ENCODE measurements at places on chromosomes 12 and 14.

- DNase-seq, result no peak
- H3K36me3 ChIP-seq, result peaks cover 9% of the 10 kb centered on the region
- peaks cover 46% of the 10 kb centered on the region for H3K4me1 ChIP-seq
- no peaks in the 10 kb centered on the region for H3K27me3 ChIP-seq
- H3K27ac ChIP-seq, result peak overlapping the region; percentile 100
These were observed 1.0 kb upstream of the KDM2B start for GRCh38 chr12:121581686-121582429.

GRCh38 chr14:89327771-89328212 lies 89.2 kb downstream of the FOXN3 start:
- no peak overlapping the region for H3K4me3 ChIP-seq
- peaks cover 42% of the 10 kb centered on the region for H3K36me3 ChIP-seq
- H3K4me1 ChIP-seq, result peaks cover 24% of the 10 kb centered on the region
- DNase-seq, result no peak
- no peaks in the 10 kb centered on the region for H3K27me3 ChIP-seq

- H3K4me3 ChIP-seq, result no peak overlapping the region
- H3K27me3 ChIP-seq, result peaks cover 14% of the 10 kb centered on the region
- no peaks in the 10 kb centered on the region for H3K4me1 ChIP-seq
- no peaks in the 10 kb centered on the region for H3K36me3 ChIP-seq
These were observed 262.6 kb upstream of the SFSWAP start for GRCh38 chr12:131448254-131448795.

DNA sequence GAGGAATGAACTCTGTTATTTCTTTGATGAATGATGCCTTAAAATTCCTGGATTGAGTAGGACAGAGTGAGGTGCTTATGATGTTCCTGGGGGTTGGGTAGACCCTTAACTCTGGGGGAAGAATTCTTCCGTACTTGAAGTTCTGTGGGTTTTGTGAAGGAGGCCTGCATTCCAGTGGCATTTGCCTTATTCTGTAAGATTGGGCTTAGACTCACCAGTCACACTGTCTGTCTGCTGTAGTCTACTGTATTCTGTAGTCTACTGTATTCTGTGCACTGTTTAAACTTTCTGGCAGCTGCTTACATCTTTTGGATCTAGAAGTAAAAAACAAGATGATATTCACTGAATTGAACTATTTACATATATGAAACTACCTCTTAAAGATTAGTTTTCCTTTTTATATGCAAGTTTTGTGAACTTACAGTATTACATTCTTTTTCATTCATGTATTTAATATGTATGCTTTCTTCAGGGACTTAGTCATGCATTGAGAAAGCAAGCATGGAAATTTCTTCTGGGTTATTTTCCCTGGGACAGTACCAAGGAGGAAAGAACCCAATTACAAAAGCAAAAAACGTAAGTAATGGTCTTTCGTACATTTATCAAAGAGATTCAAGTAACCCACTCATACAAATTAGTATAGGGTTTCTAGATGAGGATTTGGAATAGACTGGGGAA lies 42.3 kb upstream of the TPH2 start:
- no peak overlapping the region for H3K4me3 ChIP-seq
- H3K4me1 ChIP-seq, result no peaks in the 10 kb centered on the region
- no peak for DNase-seq
- peaks cover 41% of the 10 kb centered on the region for H3K36me3 ChIP-seq
- no peaks in the 10 kb centered on the region for H3K27me3 ChIP-seq

DNA sequence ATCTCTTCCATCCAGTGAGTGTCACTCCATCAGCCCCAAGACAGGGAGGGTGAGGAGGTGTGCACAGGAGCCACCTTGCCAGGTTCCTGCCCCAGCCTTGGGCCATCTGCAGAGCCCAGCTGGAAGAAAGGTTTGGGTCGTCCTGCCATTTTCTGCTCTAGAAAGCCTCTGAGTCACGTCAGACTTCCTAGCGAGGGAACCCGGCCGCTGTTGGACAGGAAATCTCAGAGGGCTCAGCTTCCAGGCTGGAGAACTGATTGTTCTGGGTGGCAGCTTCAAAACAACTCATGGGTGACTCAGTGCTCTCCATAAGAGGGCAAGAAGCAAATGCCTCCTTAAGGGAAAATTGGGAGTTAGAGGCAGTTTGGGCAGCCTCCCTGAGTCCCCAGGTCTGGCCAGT lies 16.6 kb downstream of the HIP1R start:
- DNase-seq, result no peak
- no peak overlapping the region for H3K27ac ChIP-seq
- no peaks in the 10 kb centered on the region for H3K27me3 ChIP-seq
- H3K4me3 ChIP-seq, result no peak overlapping the region
- H3K36me3 ChIP-seq, result no peaks in the 10 kb centered on the region

DNA sequence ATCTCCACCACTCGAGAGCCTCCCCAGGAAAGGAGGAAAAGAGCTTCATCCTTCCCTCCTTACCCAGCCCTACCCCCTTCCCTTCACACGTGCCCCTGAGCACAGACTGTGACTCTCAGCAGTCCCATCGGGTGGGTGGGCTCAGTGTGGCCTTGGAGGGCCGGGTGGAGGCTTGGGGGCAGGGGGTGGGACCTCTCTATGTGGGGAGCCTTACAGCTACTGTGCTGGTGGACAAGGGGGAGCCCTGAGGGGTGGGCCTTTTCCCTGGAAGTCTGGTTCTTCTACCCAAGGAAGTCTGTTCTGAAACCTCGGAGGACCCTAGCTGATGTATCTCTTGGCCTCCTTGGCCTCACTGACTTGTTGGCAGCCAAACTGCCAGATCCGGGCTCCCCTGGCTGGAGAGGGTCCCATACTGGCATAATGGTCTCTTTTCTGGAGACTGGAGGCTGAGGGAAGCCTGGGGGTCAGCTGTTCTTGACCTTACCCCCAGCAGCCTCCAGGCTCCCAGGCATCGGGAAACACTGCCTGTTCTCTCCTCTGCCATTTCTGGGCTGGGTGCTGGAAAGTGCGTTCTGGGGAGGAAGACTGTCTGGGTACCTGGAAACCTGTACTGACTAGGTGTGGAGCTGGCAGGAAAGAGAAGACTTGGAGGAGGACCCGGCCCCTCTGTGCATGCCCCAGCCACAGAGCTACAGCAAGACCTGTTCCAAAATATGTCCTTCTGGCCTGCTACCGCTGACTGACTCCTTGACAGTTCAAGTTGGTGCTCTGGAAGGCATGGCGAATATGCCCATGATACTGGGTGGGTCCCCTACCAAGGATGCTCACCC lies 7.6 kb downstream of the VASH1 start:
- peaks cover 15% of the 10 kb centered on the region for H3K27me3 ChIP-seq
- H3K27ac ChIP-seq, result peak overlapping the region; percentile 82
- peaks cover 30% of the 10 kb centered on the region for H3K4me1 ChIP-seq

- no peak for DNase-seq
- H3K4me1 ChIP-seq, result peaks cover 18% of the 10 kb centered on the region
- H3K27ac ChIP-seq, result no peak overlapping the region
- no peaks in the 10 kb centered on the region for H3K36me3 ChIP-seq
These were observed 87.2 kb upstream of the PTPRB start for GRCh38 chr12:70724444-70724843.

DNA sequence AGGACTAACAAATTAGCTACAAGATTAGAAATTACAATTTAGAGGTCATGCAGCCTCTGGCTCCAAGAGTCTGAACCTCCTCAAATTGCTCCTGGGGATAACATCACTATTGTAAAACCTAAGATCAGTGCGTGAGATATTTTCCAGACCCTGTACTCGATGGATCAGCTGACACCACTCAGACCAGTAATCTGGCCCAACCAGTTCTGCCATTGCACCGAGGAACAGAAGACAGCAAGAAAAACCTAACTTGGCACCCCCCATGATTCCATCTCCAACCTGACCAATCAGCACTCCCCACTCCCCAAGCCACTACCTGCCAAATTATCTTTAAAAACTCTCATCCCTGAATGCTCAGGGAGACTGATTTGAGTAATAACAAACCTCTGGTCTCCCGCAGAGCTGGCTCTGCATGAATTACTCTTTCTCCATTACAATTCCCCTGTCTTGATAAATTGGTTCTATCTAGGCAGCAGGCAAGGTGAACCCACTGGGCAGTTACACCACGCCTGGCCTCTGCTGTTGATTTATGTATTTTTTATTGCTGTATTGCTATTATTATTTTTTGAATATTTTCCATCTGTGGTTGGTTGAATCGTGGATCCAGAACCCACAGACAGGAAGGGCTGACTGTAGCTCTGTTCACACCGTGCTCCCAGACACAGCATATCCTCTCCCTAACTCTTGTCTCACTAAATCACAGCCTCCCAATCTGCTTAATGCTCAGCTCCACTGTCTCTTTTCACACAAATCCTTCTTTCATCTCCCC lies 9.2 kb downstream of the HEBP1 start:
- no peak overlapping the region for H3K27ac ChIP-seq
- no peak for DNase-seq
- H3K4me1 ChIP-seq, result peaks cover 13% of the 10 kb centered on the region

- peaks cover 39% of the 10 kb centered on the region for H3K36me3 ChIP-seq
- H3K27me3 ChIP-seq, result no peaks in the 10 kb centered on the region
- DNase-seq, result no peak
- H3K4me1 ChIP-seq, result peaks cover 24% of the 10 kb centered on the region
These were observed 13.9 kb downstream of the ZDHHC17 start for GRCh38 chr12:76777765-76778216.

DNA sequence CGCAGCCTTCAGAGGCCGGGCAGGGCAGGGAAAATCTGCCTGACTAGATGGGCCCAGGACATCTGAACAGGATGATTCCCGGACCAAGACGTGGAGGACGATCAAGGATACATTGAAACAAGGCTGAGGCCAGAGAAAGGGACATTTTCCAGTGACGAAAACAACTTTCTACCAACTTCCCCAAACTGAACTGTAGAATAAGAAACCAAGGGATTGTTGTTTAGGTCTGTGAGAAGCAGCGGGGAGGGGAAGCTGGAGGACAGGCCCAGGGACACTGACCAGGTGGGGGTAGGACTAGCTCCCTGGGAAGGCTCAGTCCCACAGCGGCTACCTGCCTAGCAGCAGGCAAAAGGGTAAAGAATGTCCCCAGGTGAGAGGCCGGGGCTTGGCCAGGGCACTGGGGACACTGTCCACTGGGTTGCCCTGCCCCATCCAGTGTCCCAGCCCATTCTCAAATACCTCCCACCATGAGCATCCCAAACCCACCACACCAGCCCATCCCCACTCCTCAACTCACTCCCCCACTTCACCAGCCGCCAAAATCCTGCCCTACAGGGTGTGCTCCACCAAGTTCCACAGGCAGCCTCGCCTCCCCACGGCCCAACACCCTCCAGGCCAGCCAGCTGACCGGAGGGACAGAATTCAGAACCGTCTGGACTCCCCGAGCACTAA lies 995 bp downstream of the TNFRSF1A start:
- H3K4me3 ChIP-seq, result no peak overlapping the region
- H3K27me3 ChIP-seq, result no peaks in the 10 kb centered on the region
- peaks cover 40% of the 10 kb centered on the region for H3K4me1 ChIP-seq
- H3K27ac ChIP-seq, result no peak overlapping the region
- no peak for DNase-seq

GRCh38 chr12:12901158-12901791 lies 9.9 kb downstream of the GPRC5A start:
- peaks cover 22% of the 10 kb centered on the region for H3K4me1 ChIP-seq
- H3K27me3 ChIP-seq, result peaks cover 8% of the 10 kb centered on the region
- DNase-seq, result no peak
- H3K27ac ChIP-seq, result no peak overlapping the region

DNA sequence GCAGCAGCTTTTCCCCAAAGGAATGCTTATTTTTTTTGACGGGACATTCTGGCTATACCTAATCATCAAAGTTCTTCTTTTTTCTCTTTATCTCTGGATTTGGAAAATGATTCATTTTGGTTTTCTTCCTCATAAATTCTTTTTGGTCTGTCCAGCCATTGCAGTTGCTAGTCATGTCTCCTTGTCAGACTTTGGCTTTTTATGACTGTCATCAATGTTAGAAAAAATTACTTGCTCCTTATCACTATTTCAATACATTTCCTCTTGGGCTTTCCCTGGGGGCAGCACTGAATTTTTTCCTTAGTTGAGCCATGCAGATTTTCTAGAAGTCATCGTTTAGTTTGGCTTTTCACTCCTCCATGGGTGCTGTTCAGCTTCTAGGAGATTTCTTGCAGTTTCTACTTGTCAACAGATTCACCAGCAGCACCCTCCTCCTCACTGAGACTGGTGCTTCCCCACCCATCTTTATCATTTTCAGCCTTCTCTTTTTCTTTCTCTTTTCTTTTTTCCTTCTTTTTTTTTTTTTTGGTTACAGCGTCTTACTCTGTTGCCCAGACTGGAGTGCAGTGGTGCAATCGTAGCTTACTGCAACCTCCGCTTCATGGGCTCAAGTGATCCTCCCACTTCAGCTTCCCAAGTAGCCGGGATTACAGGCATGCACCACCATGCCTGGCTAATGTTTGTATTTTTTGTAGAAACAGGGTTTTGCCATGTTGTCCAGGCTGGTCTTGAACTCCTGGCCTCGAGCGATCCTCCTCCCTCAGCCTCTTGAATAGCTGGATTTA lies 5.2 kb downstream of the ADIPOR2 start:
- DNase-seq, result no peak
- peaks cover 16% of the 10 kb centered on the region for H3K36me3 ChIP-seq
- no peak overlapping the region for H3K4me3 ChIP-seq
- H3K27me3 ChIP-seq, result no peaks in the 10 kb centered on the region

GRCh38 chr12:26133521-26133920 lies 8.7 kb upstream of the BHLHE41 start:
- no peaks in the 10 kb centered on the region for H3K36me3 ChIP-seq
- no peaks in the 10 kb centered on the region for H3K4me1 ChIP-seq
- peaks cover 53% of the 10 kb centered on the region for H3K27me3 ChIP-seq
- H3K4me3 ChIP-seq, result no peak overlapping the region
- no peak overlapping the region for H3K27ac ChIP-seq
- no peak for DNase-seq

GRCh38 chr12:68240975-68241374 lies 12.4 kb downstream of the IL22 start:
- peak overlapping the region; percentile 56 for H3K4me3 ChIP-seq
- peaks cover 54% of the 10 kb centered on the region for H3K4me1 ChIP-seq
- DNase-seq, result peak; percentile 75
- H3K27ac ChIP-seq, result peak overlapping the region; percentile 97
- H3K27me3 ChIP-seq, result peaks cover 4% of the 10 kb centered on the region

GRCh38 chr14:31880935-31881334 lies 196.2 kb upstream of the ARHGAP5 start:
- no peaks in the 10 kb centered on the region for H3K4me1 ChIP-seq
- no peak overlapping the region for H3K27ac ChIP-seq
- peaks cover 3% of the 10 kb centered on the region for H3K27me3 ChIP-seq
- no peaks in the 10 kb centered on the region for H3K36me3 ChIP-seq
- H3K4me3 ChIP-seq, result no peak overlapping the region

DNA sequence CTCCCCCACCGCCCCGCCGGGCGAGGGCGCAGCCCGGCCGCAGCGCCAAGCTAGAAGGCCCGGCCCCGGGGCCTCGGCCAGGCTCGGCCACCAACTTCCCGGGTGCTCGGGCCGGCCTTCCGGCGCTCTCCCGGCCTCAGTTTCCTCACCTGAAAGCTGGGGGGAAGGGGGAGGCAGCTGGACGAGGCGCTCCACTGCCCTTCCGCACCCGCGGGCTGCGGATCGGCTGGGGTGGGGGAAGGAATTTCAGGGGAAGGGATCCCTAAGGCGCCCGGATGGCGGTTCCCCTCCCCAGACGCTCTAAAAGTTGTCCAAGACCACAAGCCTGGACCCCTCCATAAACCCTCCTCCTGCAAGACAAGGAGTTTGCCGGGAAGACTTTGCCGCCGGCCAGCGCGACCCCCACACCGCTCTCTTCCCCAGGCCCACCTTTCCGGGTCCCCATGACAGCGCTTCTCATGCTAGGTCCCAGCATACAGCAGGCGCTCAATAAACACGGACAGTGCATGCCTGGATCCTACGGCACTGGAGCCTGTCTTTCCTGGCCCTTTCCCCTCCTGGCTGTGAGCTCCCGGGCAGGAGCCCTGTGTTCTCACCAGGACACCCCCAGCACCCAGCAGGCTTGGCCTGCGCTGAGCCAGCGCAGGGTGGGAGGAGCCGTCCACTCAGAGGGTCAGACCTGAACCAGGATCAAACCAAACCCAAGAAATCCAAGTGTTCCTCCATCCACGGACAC lies 18.1 kb downstream of the BEGAIN start:
- H3K36me3 ChIP-seq, result no peaks in the 10 kb centered on the region
- no peak overlapping the region for H3K4me3 ChIP-seq
- DNase-seq, result no peak
